Stimulated activated CD8-positive, alpha-beta memory T cell treated with anti-CD3 and anti-CD28 coated beads, Interleukin-7, amount 100 ng/mL, for 24 hours (primary cell): ENCODE measurements at places on chromosomes 12 and 14.

GRCh38 chr12:114998118-114998749, 314.3 kb upstream of the TBX3 start:
- DNase-seq, result no peak

DNA sequence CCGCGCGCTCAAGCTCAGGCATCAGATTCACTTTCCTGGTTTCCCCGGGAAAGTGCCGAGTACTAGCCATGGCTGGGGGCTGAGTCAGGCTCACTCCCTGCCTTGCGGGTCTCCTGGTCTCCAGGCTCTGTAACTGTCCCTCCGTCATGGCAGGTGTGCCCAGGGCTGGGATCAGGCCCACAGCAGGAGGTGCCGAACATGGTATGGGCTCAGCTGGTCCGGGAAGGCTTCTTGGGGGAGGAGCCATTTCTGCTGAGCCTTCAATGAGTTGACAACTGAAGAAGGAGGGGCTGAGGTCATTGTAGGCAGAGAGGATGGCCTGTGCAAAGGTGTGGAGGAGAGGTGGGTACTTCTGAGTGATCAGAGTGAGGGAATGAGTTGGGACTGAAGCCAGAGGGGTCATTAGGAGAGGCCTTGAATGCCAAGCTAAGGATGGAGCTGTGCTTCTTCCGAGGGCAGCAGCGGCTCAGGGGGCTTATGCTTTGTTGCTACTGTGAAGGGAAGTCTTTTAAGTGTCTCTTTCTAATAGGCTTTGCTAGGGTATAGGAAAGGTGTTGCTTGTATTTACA, 769 bp downstream of the EXOC3L4 start:
- no peak for DNase-seq

- DNase-seq, result no peak
These were observed 36.8 kb downstream of the FGD4 start for GRCh38 chr12:32435921-32436705.

GRCh38 chr14:45249856-45250575, 3.0 kb downstream of the MIS18BP1 start:
- no peak for DNase-seq

DNA sequence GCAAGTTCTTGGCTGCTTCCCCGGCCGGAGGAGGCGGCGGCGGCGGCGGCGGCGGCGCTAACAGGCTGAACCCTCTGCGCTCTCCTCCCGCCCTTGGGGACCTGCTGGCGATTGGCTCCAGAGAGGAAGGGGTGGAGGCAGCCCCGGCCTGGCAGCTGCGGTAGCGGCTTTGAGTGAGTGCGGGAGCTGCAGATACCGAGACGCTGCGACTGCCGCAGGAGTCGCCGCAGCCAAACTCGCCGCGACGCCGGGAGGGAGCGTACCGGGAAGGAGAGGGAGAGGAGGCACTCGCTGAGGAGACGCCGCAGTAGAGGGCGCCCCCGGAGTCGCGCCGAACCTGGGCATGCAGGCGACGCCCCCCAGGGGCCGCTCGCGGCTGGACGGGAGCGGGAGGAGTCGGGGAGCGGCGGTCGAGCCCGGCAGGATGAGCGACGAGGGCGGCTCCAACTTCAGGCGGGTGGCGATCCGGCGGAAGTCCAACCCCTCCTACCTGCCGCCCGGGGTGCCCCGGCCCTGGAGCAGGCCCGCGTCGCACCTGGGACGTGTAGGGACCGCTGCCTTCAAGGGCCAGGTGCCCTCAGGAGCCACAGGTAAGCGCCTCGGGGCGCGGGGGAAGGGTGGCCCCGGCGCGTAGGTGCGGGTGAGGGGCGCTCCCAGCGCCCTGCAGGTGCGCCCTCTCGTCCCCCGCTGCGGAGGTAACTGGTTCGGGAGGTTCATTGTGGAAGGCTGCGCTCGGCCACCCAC, at the start of gene FGD4:
TSS of gene FGD4 (plus strand) at position 189 of the 744 bp plus-strand sequence.
- DNase-seq, result no peak

DNA sequence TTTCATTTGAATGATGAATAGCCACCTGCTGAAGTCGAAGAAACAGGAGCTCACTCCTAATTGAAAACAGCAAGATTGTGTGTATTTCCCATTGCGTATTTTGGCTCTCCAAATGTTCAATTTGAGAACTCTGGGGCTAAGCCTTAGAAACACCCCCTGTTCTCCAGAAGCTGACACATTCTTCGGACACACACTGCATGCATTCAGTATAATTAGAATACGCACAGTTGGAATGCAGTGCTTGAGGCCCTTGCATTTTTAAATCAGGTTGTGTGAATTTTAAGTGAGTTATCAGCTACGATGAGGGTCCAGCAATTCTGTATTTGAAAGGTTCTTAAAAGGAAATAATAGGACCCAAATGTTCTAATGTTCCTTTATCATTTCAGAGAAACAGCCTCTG, 103.8 kb downstream of the PRKD1 start:
- DNase-seq, result no peak

DNA sequence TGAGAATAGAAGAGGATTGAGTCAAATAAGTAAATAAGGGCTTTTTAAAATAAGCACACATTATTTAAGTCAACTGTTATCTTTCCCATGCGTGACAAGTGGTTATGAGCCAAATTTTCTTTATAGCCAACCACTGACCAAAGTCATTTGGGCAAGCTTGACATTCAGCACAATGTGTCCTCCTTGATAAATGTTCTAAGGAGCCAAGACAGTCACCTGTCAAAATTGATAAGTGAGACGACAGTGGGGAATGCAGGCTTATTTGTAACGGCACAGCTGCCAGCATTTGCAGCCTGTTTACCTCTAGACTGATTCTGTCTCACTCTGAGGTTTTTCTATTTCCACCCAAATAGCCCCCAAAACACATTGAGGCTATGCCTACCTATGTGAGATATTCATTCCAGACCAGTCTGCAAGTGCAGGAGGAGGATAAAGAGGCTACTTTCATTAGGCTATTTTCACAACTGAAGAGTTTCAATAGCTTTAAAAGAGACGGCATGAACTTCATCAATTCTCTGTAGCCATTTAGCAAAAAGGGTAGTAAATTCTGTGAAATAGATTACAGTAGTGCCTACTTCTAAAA, 339.5 kb downstream of the PDZRN4 start:
- DNase-seq, result no peak

- no peak for DNase-seq
These were observed 7.9 kb upstream of the PRH1 start for GRCh38 chr12:10891937-10892336.

- no peak for DNase-seq
These were observed at the start of gene CEP170B for GRCh38 chr14:104865081-104865630. Gene CEP170B, plus strand, starts transcription at chr14:104865268. Its CDS starts 3,183 bp downstream, at chr14:104868451.

DNA sequence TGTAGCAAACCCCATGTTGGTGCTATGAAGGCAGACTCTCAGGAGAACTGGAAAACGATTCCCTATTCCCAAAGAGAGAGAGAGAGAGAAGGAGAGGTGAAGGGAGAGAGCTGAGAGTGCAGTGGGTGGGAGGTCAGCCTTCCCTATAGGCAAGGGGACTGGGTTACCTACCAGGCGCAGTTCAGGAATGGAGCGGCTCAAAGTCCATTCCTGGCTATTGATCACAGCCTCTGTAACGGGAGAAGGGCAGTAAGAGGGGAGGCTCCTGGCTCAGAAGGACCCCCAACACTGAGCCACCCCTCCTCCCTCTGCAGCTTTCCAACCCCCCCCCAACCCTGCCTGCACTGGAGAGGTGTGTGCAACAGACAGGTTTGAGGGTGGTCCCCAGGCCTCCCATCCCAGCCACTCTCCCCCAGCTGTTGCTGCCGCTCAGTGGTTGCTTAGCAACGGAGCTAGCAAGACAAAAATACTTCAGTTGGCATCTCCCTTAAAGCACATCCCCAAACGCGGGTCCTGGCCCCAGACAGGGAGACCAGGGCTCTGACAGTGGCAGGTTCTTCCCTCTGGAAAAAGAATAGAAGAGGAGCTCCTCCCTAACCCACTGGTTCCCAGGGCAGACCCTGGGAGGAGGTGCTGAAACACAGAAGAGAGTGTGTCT, 3.2 kb downstream of the AGAP2 start:
- DNase-seq, result no peak
